ENCODE measurements at places on chromosomes 2 and 18.

- DNase-seq: no peak
Observed at GRCh38 chr2:132979339-132980093, 309.5 kb upstream of the LYPD1 start.

DNA sequence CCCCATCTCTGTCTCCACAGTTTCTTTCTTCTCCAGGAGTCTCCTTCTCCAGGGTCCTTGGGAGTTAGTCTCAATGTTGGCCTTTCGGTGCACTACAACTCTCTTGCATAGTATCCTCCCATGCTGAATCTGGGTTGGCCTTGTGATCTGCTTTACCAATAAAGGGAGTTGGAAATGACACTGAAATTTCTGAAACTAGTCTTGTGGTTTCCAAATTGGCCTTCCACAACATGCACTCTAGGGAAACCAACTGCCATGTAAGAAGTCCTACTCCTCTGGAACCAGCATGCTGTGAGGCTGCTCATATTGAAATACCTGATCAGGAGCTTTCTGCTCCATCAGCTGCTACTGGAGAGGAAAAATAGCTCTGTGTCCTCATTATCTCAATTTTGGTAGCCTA, 9.9 kb upstream of the ABHD3 start:
- no peak for DNase-seq

DNA sequence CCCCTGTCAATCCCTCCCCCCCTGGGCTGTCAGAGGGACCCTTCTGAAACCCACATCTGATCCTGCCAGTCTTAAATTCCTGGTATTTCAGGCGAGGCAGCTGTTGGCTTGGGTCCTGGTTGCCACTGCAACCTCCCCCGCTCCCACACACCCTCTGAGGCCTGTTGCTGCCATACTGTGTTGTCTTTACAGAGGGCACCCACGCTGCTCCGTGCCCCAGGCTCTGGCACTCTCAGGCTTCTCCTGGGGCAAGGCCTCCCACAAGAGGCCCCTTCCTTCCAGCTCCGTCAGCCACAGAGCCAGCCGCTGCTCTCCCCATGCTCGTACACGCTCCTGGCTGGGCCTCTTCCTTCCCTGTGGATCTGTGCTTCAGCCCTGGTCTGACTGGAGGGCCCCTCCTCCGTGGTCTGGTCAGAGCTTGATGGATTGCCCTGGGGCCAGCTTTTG, 8.6 kb downstream of the CABLES1 start:
- DNase-seq: no peak

- no peak for DNase-seq
Observed at GRCh38 chr2:197838036-197838435, 33.6 kb downstream of the PLCL1 start.

- no peak for DNase-seq
Observed at GRCh38 chr2:158932131-158932645, 36.3 kb upstream of the TANC1 start.

GRCh38 chr2:19893520-19894133, 8.2 kb downstream of the TTC32 start:
- no peak for DNase-seq

DNA sequence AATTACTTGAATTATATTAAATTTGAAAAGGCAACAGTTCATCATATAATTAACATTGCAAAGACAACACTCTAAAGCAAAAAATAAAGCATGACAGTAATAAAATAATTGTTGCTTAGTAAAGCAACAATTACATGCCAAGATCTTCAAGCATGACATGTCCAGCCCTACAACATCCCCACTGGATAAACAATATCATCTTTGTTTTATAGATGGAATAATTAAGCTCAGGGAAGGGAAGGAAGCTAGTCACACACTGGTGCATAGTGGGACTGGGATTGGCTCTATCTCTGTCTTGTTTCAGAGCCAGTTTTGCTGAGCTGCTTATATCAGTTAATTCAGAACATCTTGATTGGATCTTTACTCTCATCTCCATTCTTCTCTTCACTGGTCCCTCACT, 49.9 kb upstream of the PARD3B start:
- no peak for DNase-seq

GRCh38 chr2:70043252-70043875, 43.9 kb upstream of the PCBP1 start:
- no peak for DNase-seq

- no peak for DNase-seq
Observed at GRCh38 chr2:111168528-111169239, 48.0 kb downstream of the BCL2L11 start.

DNA sequence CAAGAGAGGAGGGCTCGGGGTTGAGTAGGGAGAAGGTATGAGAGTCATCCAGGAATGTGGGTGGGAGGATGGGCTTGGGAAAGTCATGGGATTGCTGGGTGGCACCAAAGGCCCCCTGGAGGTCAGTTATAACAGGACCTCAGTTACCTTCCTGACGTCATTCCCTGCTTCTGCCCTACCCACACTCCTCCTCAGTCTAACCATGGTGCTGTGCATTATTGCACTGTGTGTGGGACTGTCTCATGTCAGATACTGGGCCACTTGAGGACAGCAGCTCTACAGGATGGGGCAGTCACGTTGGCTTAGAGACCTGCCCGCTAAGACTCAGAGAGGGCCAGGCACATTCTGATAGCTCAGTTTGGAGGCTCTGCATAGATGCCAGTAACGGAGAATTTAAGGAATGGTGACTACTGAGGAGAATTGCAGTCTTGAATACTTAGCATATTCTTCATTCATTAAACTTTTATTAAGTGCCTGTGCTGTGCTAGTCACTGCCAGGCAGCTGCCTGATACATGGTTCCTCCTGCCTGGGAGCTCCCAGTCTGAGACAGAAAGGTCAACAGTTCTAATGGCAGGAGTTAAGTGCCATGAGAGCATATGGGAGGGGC, 90.5 kb downstream of the LAMA3 start:
- no peak for DNase-seq

GRCh38 chr2:19021100-19021476, 337.3 kb downstream of the OSR1 start:
- DNase-seq: no peak

DNA sequence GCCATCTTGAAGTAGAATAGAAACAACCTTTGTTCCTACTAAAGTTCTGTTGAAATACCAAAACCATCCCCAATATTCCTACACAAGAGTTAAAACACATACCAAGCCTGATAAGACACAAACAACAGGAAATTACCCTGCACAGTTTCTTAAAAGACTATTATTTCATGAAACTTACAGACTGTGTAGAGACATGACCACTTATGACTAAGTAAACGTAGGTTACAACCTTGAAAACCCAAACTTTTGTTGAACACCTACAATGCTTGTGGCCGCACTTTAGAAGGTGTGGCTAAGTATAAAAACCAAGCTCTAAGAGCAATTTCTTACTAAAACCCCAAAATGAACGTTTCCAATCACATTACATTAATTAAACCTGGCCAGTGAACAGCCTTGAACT, 2.0 kb downstream of the SMAD2 start:
- DNase-seq: no peak

- no peak for DNase-seq
Observed at GRCh38 chr2:127985735-127986134, 42.1 kb downstream of the SAP130 start.

GRCh38 chr2:1837458-1837857, 93.1 kb upstream of the PXDN start:
- DNase-seq: no peak

DNA sequence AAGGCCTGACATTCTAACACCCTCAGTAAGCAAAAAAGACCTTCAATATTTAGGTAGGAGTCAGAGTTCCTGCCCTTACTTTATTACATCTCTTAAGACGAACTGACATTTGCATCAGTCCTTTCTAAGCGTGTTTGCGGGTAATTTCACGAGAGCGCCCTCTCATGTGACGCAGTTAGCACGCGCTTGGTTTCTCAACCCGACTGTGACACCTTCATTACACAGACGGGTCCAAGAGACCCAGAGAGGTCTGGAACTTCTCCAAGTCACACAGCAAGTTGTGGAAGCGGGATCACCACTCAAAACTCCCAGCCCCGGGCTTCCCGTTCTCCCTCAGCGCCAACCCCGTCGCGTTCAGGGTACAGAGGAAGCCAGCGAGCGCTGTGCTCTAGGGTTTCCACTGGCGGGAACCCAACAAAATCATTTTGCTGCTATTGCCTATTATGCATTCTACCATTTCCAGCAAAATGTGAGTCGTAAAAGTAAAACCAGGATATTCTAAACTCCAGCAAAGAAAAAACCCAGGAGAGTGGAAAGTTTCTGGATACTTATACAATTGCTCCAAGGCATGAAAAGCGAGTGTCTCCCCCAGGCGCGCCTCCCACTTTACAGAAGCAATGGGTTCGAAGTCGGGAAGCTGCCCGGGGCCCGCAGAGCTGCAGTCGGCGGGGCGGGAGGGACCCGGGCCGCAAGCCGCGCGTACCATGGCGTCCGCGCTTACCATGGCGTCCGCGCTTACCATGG, 601 bp downstream of the ENOSF1 start:
- peak; percentile 34 for DNase-seq

GRCh38 chr2:64950226-64951160, 38.7 kb upstream of the SLC1A4 start:
- DNase-seq: no peak

DNA sequence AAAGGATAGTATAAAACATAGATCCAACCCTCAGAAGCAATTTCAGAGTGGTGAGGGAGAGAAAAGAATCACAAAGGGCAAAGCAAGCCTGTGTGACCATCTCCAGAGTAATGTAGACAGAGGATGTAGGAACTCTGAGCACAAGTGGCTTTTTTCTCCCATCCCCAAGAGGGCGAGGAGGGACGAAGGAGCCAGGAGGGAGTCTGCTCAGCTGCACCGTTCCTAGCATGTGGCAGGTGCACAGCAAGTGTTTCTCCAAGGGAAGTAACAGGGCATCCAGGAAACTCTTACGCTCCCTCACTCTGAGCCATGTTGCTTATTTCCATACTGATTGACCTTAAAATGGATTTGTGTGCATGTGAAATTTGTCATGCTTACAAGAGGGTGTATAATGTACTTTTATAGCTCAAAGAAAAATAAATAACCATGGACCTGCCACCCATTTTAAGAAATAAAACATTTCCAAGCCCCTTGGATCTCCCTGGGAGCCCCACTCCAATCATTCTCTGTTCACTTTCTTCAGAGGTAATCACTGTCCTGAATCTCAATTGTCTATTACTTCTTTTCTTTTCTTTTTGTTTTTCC, 37.8 kb upstream of the SEC11C start:
- DNase-seq: no peak
